NCI-H1436 (cell line): ENCODE measurements at places on chromosomes 1 and 21.

DNA sequence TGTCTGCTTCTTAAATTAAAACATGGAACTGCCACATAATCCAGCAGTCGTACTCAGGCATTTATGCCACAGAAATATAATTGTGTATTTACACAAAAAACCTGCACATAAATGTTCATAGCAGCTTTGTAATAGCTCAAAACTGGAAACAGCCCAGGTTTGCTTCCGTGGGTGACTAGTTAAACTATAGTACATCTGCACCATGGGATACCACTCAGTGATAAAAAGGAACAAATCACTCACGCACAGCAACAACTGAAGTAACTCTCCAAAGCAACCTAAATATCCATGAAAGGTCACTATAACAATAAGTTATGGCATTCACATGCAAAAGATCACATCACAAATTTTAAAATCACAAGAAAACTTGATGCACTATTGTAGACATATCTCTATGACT is 64.4 kb downstream of the KCNT2 start:
- DNase-seq: no peak

GRCh38 chr1:40036574-40036973 is 4.0 kb upstream of the CAP1 start:
- DNase-seq: no peak

DNA sequence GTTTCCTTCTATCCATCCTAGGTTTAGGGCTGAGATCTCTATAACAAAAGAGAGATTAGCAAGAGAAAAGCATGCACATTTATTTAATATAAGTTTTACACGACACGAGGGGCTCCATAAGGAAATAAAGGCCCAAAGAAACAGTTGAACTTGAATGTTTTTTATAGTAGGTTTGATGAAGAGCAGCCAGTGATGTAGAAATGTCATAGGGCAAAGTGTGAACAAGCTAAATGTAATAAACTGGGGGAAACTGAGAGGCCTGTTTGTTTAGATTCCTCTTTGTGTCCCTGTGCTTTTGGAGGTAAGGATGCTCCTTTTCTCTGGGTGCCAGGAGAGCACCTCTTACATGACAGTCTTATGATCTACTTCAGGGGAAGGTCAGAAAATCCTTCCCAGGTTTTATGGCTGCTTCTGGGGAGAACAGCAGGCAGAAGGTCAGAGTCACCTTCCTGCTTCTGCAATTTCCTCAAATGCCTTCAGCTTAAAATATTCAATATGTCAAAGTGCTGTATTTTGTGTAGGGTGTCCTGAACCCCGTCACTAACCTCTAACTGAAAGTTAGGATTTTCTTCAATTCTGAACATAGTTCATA is 9.5 kb upstream of the HORMAD1 start:
- no peak for DNase-seq

DNA sequence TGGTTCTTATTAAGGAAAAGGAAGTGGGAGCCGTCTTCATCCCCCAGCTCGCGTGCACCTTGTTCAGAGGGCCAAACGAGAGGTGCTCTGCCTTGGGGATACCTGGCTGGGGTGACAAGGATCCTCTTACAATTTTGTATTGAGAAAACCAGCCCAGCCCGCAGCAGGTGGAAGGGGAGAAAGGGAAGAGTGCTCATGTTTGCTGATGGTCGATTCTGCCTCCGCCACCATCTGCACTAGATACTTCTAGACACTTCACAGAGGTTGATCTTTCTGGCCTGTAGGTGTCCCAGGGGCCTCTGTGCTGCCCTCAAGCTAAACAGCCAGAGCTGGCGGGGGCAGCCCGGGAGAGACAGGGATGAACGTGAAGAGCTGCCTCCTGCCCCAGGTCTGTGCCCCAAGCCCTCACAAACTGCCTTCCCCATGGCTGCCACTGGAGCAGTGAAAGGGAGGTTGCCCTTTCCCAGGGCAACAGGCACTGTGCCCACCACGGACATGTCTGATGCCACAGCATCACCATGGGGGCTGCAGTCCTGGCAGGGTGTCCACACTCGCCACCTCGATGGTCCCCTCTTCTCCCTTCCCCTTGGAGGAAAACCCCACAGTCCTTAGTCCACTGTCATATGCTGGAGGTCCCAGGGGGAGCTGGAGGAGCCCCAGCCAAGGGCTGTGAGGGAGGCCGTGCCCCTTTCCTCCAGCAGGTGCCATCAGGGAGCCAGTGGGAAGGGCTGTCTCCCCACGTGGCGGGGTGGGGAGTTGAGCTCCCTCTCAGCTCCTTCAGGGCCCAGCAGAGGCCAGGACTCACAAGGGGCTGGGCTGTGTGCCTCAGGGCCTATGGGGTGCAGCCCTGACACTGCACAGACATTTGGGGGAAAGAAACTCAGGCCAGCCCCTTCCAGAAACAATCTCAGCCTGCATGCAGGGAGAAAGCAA is 8.1 kb downstream of the ADPRS start:
- no peak for DNase-seq

GRCh38 chr1:154453161-154453560 is 48.0 kb downstream of the IL6R start:
- no peak for DNase-seq
